ENCODE measurements at places on chromosomes 6 and 20.
A peak's percentile ranks its signal among the peaks of the same experiment; 100 is the strongest.

- no peak for DNase-seq
These were observed 225.3 kb upstream of the HTR1E start for GRCh38 chr6:86712039-86712438.

DNA sequence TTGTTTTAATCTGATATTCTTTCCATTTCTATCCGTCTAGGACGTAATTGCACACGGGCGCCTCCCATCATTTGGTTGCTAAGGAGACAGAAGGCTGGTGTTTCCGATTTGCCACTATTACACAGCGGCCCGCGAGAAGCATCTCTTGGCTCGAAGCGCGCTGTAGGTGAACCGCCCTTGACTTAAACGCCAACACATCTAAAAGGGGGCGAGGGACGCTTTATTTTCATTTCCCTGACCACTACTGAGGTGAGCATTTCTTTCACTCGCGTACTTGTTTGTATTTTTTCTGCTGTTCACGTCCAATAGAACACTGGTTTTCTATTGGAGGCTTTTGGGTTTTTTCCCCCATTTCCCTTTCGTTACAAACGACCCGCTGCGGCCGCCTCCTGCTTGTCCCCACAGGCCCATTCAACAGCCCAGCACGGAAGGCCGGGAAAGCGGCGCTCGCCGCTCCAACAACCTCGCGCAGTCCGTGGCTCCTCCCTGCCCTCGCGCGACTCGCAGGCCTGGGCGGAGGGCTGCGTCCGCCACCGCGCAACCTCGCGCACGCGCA lies 505 bp upstream of the WRNIP1 start:
- DNase-seq: peak; percentile 99

- DNase-seq: no peak
These were observed 16.7 kb upstream of the LMBRD1 start for GRCh38 chr6:69813508-69813907.

- no peak for DNase-seq
These were observed 208.8 kb upstream of the SUPT3H start for GRCh38 chr6:45586216-45587171.

DNA sequence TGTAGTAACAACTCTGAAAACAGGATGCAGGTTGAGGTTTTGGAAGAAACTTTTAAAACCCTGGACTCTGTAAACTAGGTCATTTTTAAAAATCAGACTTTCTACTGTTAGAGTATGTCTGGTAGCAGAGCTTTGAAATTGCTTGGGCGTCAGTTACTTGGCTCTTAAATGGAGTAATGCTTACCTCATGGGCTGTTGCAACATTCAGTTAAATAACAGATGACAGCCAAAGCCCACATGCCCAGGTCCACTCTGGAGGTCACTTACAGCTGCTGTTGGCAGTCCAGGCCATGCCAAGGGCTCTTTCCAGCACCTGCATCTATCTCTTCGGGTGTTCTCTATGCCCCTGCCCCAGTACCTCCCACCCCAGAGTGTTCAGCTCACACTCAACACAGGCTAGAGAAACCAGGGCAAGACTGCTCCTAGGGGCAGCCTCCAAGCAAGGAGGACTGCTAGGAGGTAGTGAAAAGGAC lies 96.4 kb downstream of the BANF2 start:
- no peak for DNase-seq

DNA sequence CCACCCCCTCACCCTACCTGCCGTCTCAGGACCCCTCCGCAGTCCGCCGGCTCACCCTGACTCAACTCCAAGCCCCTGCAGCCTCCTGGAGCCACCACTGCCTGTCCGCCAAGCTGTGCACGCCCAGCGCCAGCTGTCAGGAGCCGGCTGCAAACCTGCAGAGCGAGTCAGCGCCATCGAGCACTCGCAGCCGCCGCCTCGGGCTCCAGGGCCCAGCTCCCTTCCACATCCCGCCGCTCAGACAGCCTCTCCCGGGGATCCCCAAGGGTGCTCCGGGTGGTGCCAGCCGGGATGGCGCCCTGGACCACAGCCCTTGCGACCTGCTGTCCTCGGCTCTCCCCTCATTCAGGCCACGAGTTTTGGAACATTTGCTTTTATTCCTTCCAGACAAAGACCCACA lies 4.3 kb downstream of the TNNC2 start:
- DNase-seq: peak; percentile 70

DNA sequence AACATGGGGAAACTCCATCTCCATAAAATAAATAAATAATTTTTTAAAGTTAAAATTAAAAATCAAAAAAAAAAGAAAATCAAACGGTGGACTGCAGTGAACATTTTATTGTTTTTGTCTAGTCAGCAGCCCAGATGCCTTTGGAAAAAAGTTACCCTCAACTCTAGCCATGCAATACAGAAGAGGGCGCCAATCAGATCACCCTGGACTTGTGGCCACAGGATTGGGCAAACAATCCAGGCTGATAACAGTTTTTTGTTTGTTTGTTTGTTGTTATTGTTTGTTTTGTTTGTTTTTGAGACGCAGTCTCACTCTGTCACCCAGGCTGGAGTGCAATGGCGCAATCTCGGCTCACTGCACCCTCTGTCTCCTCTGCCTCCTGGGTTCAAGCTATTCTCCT lies 30.5 kb upstream of the NELFCD start:
- DNase-seq: no peak

GRCh38 chr6:80988892-80989291 lies 763.6 kb downstream of the TENT5A start:
- DNase-seq: no peak

- DNase-seq: no peak
These were observed 17.2 kb downstream of the ENPP3 start for GRCh38 chr6:131654326-131654725.

DNA sequence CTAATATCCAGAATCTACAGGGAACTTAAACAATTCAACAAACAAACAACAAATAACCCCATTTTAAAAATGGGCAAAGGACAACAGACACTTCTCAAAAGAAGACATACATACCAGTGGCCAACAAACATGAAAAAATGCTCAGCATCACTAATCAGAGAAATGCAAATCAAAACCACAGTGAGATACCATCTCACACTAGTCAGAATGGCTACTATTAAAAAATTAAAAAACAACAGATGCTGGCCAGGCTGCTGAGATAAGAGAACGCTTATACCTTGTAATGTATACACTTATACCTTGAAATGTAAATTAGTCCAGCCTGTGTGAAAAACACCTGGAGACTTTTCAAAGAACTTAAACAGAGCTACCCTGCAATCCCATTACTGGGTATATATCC lies 166.8 kb downstream of the IBTK start:
- no peak for DNase-seq

- DNase-seq: no peak
These were observed 115.4 kb downstream of the JPH2 start for GRCh38 chr20:44071526-44072111.

DNA sequence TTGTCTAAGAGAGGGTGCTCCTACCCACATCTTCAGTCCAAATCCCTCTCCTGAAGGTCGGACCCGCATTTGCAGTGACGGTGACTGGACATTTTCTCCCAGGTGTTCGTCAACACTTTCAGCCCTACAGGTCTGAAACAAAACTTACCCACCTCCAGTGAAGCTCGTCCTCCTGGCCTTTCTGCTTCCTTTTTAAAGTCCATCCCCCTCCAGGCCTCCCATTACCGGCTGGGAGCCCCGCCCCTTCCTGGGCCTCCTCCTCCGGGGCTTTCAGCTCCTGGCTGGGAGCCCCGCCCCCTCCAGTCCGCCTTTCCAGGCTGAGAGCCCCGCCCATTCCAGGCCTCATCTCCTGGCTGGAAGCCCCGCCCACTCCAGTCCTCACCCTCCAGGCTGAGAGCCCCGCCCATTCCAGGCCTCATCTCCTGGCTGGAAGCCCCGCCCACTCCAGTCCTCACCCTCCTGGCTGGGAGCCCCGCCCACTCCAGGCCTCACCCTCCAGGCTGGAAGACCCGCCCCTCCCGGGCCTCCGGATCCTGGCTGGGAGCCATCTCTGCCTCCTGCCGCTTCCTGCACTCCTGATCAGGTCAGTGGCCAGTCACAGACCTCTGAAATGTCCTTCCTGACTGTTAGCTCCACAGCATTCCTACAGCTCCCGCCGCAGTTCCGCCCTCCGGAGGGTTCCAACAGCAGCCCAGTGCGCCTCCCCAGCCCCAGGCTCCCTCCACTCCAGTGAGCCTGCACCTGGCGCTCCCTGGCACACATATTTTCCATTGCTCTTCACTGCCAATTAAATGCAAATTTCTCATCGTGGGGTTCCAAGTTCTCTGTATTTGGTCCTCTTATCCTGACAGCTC lies 98.5 kb downstream of the LY86 start:
- DNase-seq: peak; percentile 93

- DNase-seq: no peak
These were observed 18.1 kb downstream of the C6orf132 start for GRCh38 chr6:42124223-42124836.

DNA sequence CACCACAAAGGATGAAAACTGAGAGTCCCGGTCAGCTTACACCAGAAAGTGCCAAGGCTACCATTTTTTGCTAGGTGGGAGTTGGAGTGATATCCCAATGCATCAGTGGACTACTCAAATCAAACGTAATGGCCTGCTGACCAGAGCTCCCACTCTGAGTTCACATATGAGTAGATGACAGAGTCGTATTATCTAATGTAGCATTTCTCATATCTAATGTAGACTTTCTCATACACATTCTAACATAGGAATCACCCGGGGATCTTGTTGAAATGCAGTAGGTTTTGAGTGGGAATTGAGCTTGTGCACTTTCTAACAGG lies 38.4 kb upstream of the FUCA2 start:
- no peak for DNase-seq

- peak; percentile 85 for DNase-seq
These were observed 78.7 kb upstream of the PHACTR3 start for GRCh38 chr20:59525500-59526241.

GRCh38 chr20:45860560-45861220 lies 3.3 kb downstream of the ZSWIM3 start:
- DNase-seq: no peak

DNA sequence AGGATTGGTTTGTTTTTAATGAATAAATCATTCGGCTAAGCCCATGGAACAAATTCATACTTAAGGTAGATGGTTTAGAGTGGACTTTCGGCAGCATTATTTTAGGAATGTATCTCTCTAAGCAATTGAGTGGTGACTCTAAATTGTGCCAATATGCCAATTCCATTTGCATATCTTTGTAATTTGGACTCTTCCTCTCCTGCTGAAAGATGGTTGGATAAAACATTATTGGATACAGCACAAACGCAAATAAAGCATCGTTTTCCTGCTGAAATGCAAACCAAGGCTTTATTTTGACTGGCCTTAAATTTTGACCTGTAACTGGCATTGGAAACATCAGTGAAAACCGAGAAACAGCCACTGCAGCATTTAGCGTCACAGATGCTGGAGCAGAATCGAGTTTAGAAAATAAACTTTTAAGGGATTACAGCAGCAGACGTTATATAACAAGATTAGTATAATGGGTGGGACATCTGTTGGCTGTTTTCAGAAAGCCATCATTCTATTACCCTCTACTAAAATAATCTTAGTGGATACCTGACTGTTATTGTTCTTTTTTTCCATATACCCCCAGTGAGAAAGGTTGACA lies 726.0 kb downstream of the KIF16B start:
- peak; percentile 52 for DNase-seq

GRCh38 chr6:109794201-109794923 lies 103.3 kb downstream of the FIG4 start:
- DNase-seq: no peak

- DNase-seq: no peak
These were observed 15.2 kb downstream of the MTO1 start for GRCh38 chr6:73476723-73477122.

GRCh38 chr20:57008217-57008616 lies 258.2 kb downstream of the BMP7 start:
- DNase-seq: no peak
